Activated T-helper 1 cell treated with Interleukin-2 at 50 U/mL for 16 hours (primary cell): ENCODE measurements at places on chromosomes 2 and 18.

DNA sequence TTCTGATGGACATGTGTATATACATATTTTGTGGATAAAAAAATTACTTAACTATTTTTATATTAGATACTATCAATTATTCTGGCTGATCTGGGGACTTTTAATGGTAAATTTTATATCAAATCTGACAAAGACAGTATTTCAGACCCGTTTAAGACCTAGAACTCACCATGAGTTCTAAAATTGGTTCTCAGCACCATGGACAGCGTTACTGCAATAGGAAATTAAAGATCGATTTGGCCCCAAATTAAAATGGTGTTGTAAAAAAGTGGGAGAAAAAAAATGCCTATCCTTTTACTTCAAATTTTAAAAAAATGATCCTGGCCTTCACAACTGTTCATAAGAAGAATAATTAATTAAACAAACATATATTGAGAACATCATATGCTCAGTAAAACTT, 919 bp upstream of the SCN2A start:
- DNase-seq: no peak

GRCh38 chr2:233147829-233148167, 87.7 kb downstream of the INPP5D start:
- DNase-seq: no peak

- no peak for DNase-seq
Observed at GRCh38 chr2:127386246-127386645, 1.5 kb downstream of the MAP3K2 start.

GRCh38 chr18:44557616-44558151, 123.0 kb upstream of the SETBP1 start:
- DNase-seq: no peak

GRCh38 chr2:146312899-146313298, 1531.9 kb upstream of the ACVR2A start:
- no peak for DNase-seq

DNA sequence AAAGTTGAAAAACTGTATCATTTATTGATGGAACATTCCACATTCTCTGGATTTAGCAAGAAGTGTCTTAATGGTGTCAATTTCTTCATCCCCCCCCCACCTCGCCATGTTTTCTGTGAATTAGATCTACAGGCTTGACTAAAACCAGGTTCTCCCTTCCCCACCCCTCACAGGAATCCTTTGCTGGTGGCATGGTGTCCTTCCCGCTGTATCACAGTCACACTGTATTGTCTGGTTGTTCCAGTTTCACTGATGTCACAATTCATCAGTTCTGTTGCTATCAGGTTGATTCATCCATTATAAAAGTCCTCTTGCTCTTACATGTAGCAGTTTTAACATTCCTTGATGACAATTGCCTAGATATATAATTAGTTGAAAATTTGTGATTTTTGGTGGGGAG, 6.1 kb upstream of the SNORC start:
- DNase-seq: no peak

DNA sequence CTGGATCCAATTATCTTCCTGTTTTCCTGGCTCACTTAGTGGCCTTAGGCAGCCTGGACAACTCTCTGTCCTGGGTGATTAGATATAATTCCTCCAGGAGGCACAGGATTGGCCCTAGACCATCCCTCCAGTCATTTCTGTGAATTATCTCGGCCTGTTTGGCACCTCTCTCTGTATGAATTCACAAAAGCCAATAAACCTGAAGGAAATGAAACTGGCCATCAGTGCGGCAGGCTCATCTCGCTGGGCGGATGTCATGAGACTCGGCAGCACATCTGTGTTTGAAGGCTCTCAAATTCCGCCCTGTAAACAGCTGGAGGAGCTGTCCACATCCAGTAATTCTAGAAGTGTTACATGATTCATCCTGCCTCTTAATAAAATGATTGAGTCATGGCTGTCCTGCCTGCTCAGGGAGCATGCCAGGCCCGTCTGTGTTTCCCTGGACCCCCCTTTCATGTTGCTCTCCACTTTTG, 38.6 kb downstream of the ACOXL start:
- DNase-seq: no peak

DNA sequence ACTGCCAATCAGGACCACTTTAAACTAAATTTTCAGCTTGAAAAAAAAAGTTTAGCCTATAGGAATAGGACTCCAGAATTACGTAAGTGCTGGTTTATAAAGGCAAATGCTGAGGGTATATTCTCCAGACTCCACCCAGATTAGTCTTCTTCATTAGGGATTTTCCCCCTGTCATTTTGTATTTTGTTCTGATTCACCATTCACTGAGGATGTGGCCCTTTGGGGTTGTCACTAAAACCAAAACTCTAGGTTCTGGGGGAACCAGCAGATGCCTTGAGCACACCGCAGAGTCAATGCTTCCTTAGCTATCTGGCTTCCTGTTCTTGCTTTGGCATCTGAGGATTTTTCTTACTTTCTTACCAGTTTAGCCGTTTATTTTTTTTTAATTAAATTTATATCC, 10.5 kb downstream of the SCYGR4 start:
- DNase-seq: no peak

GRCh38 chr2:205714058-205714776, 31.9 kb downstream of the NRP2 start:
- DNase-seq: no peak

DNA sequence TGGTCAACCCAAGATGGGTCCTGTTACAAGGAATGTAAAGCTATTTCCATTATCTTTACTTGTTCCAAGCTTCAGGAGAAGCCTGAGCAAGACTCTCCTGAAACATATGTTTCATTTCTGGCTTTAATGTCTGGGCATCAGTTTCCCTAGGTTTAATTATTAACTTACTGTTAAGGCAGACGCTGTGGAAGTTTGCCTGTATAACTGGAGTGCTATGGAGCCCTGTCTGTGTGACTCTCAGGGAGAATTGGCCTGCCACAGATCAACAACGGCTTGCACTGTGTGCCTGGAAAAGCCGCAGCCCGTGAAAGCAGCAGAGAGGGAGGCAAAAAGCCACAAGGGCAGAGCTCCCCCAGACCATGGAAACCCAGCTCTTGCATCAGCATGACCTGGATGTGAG, 22.1 kb upstream of the LONRF2 start:
- DNase-seq: no peak

DNA sequence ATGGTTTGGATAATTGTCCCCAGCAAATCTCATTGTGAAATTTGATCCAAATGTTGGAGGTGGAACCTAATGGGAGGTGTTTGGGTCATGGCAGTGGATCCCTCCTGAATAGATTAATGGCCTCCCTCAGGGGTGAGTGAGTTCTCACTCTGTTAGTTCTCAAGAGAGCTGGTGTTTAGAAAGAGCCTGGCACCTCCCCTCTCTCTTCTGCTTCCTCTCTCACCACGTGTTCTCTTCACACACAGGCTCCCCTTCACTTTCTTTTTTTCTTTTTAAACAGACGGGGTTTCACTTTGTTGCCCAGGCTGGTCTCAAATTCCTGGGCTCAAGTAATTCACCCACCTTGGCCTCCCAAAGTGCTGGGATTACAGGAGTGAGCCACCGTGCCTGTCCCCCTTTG, 111.6 kb upstream of the LTBP1 start:
- no peak for DNase-seq

GRCh38 chr2:75099521-75099922, 99.8 kb downstream of the TACR1 start:
- DNase-seq: no peak

DNA sequence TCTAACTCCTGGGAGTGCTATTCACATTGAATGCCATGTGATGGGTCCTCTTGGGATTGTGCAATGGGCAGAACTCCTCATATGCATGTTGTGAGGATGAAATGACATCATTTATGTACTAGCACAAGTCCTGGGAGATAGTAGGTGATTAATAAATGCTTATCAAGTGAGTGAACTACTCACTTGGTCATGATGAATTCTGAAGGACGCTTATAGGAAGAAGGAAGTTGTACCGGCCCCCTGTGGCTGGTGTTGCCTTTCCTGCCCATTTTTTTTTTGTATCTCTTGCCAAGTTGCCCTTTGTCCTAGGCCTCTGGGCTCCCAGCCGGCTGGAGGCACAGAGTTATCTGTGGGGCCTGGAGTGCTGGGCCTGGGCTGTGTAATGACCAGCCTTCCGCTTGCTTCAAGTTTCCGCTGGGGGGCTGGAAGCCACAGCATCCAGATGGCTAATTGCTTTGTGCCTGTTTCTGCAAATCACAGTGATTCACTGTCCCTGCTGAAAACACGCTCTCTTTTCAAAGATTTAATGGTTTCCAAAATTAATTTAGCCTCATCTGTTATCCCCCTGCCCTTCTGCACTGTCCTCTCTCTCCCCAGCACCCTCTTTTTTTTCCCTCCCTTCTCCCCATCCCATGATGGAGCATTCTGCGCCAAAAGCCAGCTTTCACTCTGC, 33.7 kb upstream of the MRPL33 start:
- no peak for DNase-seq

GRCh38 chr2:190912726-190913125, 32.1 kb downstream of the GLS start:
- DNase-seq: no peak

DNA sequence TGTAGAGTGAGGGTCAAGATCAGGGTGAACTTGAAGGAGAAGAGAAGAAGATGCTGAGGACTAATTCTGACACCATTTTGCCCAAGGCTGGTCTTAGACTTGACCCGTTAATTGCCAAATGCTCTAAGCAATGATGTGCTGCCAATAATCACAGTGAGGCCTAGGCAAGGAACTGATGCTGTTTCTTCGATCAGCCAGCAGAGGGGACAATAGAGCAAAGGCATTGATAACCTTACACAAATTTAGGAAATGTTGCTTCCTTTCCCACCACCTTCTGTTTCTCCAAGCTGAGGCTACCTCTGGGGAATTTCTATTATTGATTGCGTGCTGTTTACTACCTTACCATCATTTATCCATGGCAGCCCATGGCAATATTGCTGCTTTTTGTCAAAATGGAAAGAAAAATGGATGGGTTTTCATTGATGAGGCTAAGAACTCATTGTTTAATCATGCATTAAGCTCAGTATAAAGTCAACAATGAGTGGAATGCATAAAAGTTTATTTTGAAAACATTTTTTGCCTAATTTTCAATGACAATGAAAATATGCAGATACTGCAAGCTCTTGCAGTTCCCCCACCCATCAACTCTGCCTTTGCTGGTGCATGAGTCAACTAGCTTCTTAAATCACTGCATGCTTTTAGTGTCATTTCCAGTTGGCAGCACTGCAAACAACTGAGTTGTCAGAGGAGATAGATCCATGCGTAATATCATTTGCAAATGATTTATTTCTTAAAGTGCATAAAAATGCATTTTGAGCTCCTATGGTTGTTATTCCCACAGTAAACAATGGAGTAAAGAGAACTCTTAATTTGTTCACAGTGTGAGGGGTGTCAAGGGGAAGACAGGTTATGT, 116.4 kb upstream of the NYAP2 start:
- DNase-seq: no peak

DNA sequence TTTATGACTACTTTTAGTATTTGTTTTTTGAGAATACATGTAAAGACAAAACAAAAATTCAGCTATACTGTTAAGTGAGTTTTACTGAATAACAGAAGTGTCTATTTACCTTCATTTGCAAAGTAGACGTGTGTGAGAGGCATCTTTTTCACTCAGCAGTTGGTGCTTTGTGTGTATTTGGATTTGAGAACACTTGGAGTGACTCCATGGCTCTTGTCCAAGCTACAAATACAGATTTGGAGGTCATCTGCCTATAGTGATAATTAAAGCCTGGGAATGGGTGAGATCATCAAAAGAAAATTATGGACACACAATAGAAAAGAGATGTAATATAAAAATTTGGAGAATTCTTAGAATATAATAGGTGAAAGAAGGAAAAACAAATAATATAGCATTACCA, 6.2 kb downstream of the NAB1 start:
- DNase-seq: no peak

DNA sequence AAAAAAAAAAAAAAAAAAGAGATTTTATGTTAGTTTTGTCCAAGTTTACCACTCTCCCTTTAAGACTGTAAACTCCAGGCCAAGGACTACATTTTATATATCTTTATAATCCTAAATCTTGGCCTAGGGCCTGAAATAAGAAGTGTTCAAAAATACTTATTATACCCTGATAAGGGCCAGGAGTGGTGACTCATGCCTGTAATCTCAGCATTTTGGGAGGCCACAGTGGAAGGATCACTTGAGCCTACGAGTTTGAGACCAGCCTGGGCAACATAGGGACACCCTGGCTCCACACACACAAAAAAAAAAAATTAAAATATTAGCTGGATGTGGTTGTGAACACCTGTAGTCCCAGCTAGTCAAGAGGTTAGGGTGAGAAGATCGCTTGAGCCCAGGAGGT, 12.7 kb downstream of the TRIP12 start:
- no peak for DNase-seq

- DNase-seq: no peak
Observed at GRCh38 chr2:166092889-166093288, 34.9 kb downstream of the SCN1A start.
